Hippocampal formation (tissue), 2 donors: ENCODE measurements at places on chromosomes 6 and 20.

- DNase-seq, result no peak
Measured at GRCh38 chr6:145629478-145629877, 105.8 kb downstream of the EPM2A start.

GRCh38 chr6:26404546-26404945 lies 2.5 kb downstream of the BTN3A1 start:
- DNase-seq, result no peak

GRCh38 chr6:125743604-125744003 lies 5.8 kb upstream of the HEY2 start:
- DNase-seq, result no peak

- no peak for DNase-seq
Measured at GRCh38 chr20:20815711-20816455, 103.4 kb upstream of the RALGAPA2 start.

DNA sequence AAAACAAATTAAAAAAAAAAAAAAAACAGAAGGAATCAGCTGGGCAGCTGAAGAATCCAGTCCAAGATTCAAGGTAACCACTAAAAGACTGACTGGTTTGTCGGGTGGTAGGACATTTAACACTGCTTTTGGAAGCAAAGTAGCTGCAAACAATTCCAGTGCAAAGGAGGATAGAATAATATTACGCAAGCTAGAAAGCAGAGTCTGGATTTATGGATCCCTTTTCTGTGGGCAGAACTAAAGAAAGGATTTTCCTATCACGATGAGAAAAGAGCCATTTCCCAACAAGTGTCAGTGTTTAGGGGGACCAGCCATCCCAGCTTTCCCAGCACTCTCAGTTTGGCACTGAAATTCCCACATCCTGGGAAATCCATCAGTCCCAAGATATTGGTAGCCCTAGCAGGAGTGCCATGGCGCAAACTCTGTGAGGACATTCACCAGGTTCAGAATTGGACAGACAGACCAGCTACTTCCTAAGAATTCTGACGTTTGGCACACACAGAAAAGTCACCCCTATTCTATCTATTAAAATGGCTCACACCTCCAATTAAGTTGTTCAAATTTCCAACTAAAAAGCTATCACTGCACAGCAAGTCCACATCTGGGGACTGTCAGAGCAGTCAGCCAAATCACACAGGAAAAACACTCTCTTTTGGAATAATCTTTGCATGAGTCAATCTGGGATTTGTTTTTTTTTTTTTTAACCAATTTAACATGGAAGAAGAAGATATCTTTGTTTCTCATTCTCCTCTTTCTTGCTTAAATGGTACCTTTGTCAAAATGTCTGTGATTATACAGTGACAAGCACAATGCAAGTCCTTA lies 356.8 kb upstream of the ARID1B start:
- no peak for DNase-seq

- no peak for DNase-seq
Measured at GRCh38 chr6:14211562-14211942, 94.0 kb downstream of the CD83 start.

GRCh38 chr6:7723041-7723447 lies 2.9 kb upstream of the BMP6 start:
- DNase-seq, result peak; percentile 26

DNA sequence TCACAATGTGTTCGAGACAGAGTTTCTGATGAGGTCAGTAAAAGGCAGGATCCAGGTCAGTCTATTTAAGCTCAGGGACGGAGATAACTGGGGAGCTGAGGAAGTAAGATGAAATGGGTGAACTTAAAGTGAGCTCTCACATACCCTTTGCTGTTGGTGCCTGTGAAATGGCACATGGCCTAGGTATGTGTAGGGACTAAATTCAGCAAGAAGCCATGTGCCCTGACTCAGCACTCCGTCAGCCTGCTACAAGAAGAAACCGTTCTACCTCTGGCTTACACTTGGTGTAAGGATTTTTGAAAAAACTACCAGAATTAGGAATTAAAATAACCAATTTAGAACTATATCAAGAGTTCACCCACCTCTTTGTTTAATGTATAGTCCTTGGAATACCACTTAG lies 41.1 kb upstream of the TRDN start:
- DNase-seq, result no peak

DNA sequence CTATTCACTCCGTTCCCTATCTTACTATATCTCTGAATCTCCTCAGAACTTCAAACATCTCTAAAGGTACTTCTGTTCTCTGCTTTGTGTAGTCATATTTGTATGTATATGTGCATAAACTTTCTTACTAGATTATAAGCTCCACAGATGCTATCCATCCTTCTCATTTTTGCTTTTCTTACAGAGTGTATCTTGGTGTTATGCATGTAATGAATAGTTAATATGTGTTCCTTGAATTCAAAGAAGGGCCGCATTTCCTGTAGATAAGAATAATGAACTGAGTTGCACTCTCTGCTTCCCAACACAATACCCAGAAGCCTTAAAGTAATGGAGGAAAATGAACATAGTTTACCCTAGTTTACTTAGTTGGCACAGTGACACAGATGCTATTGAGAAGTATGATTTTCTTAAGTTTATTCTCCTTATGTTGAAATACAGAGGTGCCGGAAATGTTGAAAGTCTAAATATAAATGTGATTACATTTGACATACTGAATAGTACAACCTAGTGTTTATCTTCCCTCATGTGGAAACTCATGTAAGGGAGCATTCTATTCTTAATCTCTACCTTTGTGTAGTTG lies 6.0 kb downstream of the NUS1 start:
- DNase-seq, result no peak

- DNase-seq, result no peak
Measured at GRCh38 chr20:62063315-62063980, 2.2 kb downstream of the TAF4 start.

DNA sequence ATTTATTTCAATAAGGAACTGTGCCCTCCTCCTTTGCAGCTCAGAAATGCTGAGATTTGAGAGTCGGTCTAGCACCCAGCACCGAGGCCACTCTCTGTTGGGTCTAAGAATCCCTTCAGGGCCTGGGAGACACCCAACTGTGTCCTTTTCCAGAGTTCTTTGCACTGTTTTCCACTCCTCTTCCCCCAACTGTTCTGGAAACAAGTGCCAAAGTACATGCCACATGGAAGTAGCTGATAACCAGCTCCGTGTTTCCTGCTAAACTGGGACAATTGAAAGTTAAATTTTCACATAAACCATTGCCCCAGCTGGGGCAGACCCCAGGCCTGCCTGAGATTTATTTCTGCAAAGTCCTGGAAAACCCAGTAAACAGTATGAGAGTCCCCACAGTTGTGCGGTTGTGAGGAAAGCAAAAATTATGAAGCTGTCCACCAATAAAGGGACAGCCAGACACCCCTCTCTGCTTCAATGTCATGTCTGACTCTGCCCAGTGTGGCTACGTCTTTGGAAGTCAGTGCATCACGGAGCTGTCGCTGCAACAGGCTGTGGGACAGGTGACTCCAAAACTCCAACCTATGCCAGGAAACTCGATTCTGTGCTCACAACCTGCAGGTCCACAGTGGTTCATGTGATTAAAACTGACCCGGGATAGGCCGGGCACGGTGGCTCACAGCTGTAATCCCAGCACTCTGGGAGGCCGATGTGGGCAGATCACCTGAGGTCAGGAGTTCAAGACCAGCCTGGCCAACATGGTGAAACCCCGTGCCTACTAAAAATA lies 178.0 kb upstream of the AFDN start:
- DNase-seq, result no peak

DNA sequence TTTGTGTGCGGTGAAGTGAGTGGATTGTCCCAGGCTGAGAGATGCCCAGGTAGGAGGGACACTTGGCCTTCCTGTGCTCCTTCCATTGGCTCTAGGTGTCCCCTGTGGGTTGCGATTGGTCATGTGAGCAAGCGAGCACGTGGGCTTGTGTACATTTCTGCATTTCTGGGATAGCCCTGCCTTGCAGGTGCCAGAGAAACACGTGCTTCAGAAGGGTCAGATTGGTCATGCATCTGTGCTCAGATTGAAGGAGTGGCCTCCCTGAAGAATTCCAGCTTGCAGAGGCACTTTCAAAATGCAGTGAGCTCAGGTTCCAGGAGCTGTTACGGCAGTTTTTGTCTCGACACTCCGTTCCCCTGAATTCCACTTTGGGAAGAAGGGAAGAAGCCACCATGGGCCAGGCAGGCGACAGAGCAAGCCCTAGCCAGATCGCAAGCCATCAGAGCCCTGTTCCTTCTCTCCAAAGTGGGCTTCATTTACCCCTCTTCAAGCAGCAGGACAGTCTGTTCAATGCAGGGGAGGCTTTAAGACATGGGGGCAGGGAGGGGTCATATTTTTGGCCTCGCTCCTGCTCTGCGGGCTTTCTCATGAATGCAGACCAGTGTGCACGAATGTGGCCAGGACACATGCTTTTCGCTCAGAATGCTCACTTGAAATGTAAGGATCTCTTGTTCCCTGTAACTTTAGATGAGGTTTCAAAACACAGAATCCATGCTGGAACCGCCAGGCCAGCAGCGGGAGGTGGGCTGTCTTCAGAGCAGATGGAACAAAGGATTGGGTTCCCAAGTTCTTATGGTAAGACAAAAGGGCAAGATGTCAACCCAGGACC lies 78.6 kb upstream of the AKAP12 start:
- no peak for DNase-seq

DNA sequence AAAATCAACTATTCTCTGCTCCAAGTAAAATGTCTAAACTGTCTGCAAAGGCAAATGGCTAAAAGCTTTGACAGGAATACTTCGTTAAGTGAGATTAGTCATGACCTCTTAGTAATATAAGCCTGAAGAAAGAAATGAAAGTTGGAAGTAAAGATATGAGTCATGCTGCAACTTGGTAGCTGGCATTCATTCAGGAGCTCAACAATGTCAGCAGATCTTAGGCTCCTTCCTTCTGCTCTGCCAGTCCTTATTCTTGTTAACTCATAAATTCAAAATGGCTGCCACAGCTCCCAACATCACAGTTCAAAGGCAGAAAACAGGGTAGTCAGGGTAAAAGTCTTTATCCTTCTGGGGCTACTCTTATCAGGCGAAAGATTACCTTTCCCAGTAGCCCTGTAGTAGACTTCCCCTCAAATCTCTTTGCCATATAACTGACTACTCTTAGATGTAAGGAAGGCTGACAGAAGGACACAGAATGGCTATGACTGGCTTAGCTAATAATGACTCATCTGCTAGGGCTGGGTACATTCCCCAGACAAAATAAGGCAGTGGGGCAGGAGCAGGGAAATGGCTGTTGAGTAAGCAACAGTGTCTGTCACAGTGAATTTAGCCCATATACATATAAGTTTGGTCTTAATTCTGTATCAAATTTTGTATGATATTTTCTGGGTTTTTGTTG lies 24.4 kb upstream of the C6orf62 start:
- DNase-seq, result no peak

- no peak for DNase-seq
Measured at GRCh38 chr20:944774-945410, 28.8 kb upstream of the ANGPT4 start.

GRCh38 chr6:125114248-125114858 lies 39.2 kb upstream of the TPD52L1 start:
- peak; percentile 42 for DNase-seq

DNA sequence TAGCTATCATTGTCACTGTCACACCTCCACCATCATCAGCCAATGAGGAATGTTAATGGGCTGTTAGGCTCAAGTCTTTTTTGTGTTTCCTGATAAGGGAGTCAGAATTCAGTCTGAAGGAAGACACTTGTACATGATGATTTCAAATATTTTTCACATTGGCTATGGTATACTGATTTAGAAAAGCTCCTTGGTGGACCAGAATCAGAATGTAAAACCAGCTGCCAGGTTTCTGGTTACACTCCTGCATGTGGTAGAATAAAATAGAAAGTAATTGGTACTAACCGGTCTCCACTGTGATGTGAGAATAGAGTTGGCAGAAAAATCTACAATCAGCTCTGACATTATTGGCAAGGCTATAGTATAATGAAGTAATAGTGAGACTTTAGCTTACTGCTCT lies 10.7 kb downstream of the COL9A1 start:
- no peak for DNase-seq
